ENCODE measurements at places on chromosomes 11 and 22. TPM values are rescaled to one million over a fixed set of nuclear protein-coding genes. Genes with fewer than 3 reads are reported as not detected.

Gene OR5AP2
- not detected for total RNA-seq

Gene INPP5J
- 2.6 TPM for total RNA-seq

Gene MUS81
- total RNA-seq, result 68.5 TPM

Gene VSIG2
- 0.31 TPM for total RNA-seq

Gene SLC22A8
- total RNA-seq, result not detected

Gene PATE4
- total RNA-seq, result not detected

Gene RIBC2
- not detected for total RNA-seq

Gene OR51E2
- total RNA-seq, result not detected

Gene OR51T1
- total RNA-seq, result not detected

Gene OR52N4
- total RNA-seq, result 0.37 TPM

Gene CATSPERZ
- 0.29 TPM for total RNA-seq

Gene SLC22A12
- total RNA-seq, result not detected

Gene SMC1B
- not detected for total RNA-seq

Gene MMP3
- total RNA-seq, result not detected

Gene ZNF214
- not detected for total RNA-seq

Gene C22orf42
- not detected for total RNA-seq

Gene HSPB2
- not detected for total RNA-seq

Gene MMP7
- 1.0 TPM for total RNA-seq

Gene OR51I1
- not detected for total RNA-seq

Gene FGF4
- total RNA-seq, result not detected

Gene PYGM
- total RNA-seq, result 0.35 TPM

Gene GAB4
- total RNA-seq, result not detected

Gene MUC2
- 0.11 TPM for total RNA-seq

Gene GGTLC2
- not detected for total RNA-seq

Gene ASRGL1
- 5.8 TPM for total RNA-seq

Gene ZNF74
- total RNA-seq, result 9.3 TPM

All from GM12878 (cell line).